ENCODE measurements at places on chromosomes 12 and 14.

- DNase-seq = no peak
These were observed 22.3 kb upstream of the RNF212B start for GRCh38 chr14:23215421-23215820.

- peak; percentile 15 for DNase-seq
These were observed 50.1 kb upstream of the RTRAF start for GRCh38 chr14:51939226-51939625.

GRCh38 chr14:48435221-48435620 lies 759.8 kb upstream of the MDGA2 start:
- DNase-seq = no peak

GRCh38 chr12:2675776-2676175 lies 119.0 kb upstream of the FKBP4 start:
- DNase-seq = no peak

DNA sequence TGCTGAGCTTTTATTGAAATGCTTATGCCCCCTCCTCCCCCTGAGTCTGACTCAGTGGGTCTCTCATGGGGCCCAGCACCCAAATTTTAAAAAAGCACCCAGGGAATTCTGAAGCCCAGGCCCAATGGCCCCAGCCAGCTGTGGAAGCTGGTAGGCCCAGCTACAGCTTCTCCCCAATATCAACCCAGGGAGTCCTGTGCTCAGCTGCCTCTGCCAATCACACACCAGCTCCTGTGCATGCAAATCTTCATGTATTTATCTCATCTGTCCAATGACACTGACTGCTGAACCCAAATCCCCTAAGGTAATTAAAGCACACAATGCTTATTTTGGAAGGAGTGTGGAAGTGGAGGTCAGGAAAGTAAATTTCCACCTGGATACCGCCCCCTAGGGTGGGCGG lies 76.3 kb downstream of the CCDC88C start:
- DNase-seq = no peak

DNA sequence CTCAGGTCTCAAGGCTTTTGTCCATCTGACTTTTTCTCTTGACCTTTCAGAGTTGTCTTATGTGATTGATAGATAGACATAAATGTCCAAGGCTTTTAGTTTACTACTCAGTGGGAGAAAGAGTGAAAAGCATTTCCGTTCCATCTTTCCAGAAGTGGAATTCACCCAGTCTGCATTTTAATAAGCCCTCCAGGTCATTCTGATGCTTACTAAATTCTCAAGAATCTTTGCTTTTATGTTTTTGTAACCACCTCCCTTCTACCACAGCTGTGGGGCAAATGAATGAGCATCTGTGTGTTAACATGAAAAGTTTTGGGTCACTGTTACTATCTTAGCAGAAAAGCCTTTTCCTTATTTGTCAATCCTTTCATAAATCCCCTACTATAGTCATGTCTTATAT lies 251.4 kb downstream of the LRIG3 start:
- DNase-seq = no peak

DNA sequence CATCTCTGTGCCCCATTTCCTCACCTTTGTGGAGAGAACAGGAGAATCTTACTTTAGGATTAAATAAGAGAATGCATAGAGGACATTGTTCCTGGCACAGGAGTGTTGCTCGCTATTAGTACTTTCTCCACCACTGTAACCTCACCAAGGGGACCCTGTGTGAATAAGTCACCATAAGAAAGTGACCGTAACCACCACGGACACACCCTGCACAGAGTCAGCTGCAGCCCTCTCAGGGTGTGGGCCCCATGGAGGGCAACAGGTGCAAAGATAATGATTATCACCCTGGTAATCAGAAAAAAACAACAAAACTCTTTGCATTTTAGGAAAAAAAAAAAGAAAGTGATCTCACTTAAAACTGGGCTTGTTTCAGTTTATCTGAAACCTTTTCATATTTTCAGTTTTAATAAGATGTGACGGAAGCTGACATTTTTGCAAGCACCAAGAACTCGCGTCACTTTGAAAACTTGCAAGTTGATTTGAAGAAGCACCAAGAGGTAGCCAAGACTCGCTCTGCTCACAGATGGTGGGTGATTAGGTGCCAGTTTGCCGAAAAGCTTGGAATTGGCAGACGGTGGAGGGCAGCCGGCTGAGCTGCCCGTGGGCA lies 87.0 kb upstream of the VRK1 start:
- DNase-seq = no peak

DNA sequence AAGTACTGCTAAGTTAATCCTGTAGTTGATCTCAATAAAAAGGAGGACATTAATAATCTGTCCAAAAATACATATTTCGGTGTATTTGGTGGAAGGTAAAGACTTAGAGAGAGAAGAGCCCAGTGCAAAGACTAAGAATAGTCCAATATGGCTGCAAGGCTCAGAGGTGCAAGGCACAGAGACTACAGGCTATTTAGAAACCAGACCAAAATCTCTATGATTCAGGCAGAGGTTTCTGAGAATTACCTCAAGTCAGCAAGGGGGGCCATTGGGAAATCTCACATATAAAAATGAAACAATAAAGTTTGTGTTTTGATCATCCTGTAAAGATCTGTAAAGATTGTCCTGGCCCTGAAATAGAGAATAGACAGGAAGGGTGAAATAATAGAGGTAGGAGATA lies 1173.0 kb downstream of the VRK1 start:
- no peak for DNase-seq

- no peak for DNase-seq
These were observed 25.9 kb upstream of the PPFIBP1 start for GRCh38 chr12:27498149-27498548.

DNA sequence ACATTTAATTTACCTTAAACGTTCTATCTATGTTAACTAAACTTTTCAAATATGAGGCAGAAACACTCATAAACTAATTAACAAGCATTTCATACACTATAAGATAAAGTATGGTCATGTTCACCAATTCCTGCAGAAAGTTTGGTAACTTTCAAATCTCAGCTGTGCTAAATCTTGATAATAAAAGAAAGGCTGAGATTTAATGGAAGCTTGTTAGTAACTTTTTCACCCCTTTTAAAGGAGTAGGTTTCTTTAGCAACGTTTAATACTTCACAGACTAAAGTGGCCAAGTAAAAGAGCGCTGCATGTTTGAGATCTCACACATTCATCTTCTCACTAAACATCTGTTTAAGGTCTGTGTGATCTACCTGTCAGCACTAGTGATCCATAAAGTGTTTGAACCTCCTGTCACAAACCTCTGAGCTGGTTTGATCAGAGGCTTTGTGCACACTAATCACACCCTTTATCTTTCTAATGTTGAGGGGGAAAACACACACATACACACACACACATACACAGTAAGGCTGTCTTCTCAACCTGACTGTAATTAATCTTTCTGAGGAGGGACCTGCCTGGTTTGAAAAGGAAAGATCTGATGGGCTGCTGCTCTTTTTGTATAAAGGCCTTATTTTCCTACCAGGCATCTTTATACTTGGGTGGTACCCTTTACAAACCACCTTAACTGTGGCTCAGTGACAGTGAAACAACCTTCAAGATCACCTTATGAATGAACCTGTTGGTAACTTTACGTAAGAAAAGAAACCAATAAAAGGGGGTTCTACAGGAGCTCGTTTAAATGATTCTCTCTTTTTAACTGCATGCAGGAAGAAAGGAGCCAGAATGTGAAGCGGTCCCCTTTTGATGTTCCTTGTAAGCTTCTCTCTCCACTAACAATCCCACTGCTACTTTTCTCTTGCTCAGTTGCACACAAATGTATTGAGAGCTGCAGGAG lies 244.2 kb downstream of the SOX5 start:
- DNase-seq = no peak

GRCh38 chr14:44279357-44279756 lies 227.7 kb downstream of the FSCB start:
- DNase-seq = no peak

DNA sequence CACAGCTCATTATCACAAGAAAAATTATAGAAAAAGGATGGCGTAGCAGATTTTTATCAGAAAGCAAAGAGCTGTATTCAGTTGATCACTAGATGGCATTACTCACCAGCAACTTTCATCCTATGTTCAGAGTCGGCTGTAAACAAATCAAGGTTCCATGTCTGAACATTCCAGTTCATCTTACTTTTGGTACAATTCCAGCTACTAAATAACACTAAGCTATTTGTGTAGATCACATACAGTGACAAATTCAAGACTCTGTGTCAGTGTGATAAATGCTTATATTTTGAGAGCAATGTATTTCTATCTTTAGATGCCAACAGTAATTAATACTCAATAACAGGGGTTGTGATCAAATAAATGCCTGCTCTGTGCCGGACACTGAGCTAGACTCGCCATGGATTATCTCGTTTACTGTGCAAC lies 30.1 kb downstream of the NRDE2 start:
- DNase-seq = no peak

DNA sequence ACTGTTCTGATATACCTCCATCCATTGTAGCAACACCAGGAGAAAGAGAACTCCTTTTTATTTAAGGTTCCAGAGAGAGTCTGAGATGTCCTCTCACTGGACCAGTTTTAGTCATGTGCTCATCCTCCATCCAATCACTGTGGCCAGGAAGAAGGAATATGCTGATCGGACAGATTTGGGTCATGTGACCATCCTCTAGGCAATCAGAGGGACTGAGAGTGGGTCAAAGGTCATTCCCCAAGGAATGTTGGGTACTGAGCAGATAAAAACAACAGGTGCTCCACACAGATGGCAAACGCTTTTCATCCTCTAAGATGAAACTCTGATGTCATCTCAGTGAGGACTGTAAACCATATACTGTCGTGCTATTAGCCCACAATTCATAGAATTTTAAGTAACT lies 28.8 kb upstream of the RPH3A start:
- no peak for DNase-seq

GRCh38 chr12:111759271-111759670 lies 7.5 kb upstream of the ALDH2 start:
- DNase-seq = no peak

DNA sequence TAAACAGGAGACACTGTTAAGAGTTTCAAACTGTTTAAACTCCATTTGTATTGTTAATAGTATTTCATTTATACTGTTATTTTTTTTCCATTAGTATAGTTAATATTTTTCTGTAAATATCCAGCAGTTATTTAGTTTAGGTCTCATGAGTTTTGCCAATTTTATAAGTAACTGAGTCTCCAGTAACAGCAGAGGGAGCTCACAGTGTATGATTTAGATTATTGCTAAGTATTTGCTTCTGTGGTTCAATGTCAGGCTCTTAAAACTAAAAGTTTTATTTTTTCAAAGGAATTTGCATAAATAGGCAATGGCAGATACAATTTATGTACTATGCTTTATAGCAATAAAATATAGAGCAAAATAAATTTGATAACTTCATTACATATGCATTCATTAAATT lies 209.7 kb downstream of the ATXN7L3B start:
- DNase-seq = no peak

GRCh38 chr12:80837342-80837978 lies 100.3 kb downstream of the LIN7A start:
- peak; percentile 42 for DNase-seq

- DNase-seq = no peak
These were observed 77.6 kb downstream of the ALX1 start for GRCh38 chr12:85357609-85358008.

DNA sequence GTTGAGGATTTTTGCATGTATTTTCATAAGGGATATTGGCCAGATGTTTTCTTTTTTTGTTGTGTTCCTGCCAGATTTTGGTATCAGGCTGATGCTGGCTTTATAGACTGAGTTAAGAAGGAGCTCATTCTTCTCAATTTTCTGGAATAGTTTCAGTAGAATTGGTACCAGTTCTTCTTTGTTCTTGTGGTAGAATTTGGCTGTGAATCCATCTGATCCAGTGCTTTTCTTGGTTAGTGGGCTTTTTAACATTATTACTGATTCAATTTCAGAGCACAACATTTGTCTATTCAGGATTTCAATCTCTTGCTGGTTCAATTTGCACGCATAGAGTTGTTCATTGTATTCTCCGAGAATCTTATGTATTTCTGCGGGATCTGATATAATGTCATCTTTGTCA lies 136.5 kb upstream of the FOXG1 start:
- no peak for DNase-seq

- DNase-seq = peak; percentile 94
These were observed 7.7 kb downstream of the UBC start for GRCh38 chr12:124906606-124907261.

- no peak for DNase-seq
These were observed 69.8 kb downstream of the LIN7A start for GRCh38 chr12:80867941-80868340.

GRCh38 chr12:1347294-1347693 lies 247.1 kb downstream of the FBXL14 start:
- no peak for DNase-seq

DNA sequence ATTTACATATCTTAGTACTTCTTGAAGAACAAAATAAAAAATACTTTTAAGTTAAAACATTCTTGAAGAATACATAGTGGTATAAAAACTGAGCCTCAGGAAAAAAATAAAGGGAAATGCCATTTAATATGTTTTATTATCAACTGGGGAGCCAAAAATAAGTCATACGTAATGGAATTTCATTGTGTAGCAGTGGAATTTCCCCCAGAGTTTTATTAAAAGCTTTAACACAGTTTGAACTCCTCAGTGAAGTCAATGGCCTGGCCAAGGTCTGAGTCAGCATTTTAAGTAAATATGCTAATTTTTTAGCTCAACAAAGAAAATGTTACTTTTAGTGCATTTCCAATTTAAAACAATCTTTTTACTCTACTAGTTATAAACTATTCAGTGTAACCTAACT lies 350.1 kb upstream of the ATP2B1 start:
- no peak for DNase-seq

DNA sequence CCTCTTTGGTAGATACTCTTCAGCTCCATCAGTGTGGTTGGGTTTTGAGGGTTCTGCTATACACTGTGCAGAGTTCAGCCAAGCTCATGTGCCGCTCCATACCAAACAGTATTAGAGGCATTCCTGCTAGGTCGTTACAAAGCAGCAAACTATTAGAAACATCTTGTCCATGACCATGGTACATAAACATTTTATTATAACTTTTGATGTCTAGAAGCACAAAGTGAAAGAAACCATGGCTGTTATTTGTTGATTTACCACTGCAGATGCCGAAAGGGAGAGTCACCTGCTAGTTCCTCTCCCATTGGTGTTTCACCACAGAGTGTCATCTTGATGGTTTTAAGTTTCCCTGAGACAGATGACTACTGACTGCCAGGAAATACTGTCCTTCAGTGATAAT lies 242.0 kb downstream of the ADAMTS20 start:
- no peak for DNase-seq

DNA sequence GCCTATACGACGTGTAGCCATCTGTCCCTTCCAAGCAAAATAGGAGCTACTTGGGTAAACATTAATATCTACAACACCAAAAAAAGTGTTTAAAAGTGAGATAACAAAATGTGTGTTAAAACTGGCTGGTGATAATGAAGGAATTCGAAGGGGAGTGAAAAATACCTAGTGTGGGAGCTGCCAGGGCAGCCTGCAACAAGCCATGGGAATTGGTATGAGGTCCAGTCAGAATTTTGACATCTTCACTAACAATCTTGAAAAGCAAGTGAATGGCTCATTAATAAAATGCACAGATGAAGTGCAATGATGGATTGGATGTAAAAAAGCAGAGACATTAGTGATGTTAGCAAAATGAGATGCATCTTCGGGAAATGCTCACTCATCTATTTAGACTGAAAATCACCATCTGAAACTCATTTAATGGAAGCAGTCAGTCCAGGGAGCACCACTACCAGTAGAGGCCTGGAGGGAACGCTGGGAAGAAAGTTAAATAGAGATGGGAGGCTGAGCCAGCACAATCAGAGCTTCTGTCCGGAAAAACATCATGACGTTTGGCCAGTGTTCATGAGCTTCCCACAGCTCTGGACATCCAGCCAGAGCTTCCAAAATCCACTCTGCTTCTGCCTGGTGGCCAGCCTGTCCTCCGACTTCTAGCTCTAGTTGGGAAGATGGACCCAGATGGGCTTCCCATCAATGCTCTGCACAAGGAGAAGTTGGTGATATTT lies 405.0 kb upstream of the TMTC1 start:
- DNase-seq = no peak
